ENCODE measurements at places on chromosomes 3 and 15.
A peak's percentile ranks its signal among the peaks of the same experiment; 100 is the strongest.

DNA sequence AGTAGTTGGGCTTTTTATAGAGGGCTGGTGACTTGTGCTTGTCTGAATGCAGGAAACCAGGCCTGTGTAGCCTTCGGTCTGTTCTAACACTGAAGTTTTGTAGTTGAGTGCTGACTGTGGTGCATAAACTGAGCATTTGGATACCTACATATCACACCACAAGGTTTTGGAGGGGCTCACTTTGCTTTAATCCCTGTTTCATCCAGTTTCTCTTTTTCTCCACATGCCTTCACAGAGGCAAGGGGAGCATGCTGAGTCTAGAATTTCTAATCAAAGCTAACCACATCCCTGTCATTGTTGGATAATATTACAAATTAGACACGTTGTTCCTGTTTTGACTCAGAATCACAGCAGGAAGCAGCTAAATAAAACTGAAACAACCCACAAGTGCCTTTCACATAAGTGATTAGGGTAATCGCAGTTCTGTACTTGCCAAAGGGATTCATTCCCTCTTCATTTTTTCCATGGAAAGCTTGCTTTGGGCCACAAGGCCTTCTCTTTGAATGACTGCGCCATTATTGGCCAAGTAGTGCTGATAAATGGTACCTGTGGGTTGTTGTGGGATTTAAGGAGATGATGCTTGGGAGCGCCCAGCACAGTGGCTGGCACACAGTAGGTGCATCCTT is 48.9 kb downstream of the TGFBR2 start:
- ATAC-seq: peak; percentile 63

GRCh38 chr3:111335512-111336303 is 206.3 kb upstream of the CD96 start:
- no peak for ATAC-seq

- no peak for ATAC-seq
Observed at GRCh38 chr3:196662711-196663571, 23.4 kb downstream of the NRROS start.

DNA sequence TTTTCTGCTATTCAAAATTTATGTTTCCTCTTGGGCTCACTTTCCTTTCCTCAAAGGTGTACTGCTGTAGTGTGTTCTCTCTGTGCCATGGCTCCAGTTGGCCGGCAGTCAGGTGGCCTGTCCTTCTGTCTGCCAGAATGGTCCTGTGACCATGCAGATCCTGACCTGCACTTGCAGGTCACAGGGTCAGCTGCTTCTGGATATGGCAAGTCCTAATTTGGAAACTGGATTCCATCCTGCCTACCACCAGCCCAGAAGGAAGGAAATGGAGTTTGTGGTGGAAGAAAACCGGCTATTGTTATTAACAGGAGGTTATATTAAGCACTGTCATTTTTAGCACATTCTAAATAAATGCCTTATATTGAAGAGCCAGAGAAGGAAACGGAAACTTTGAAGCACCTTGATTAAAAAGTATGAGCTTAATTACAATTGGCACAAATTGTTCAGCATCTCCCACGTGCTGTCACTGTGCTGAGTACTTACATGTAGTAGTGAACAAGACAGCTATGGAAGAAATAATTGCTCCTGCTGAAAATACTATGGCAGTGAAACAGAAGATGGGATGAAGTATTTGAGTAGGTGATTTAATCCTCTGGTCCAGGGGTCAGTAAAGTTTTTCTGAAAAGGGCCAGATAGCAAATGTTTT is 362.8 kb downstream of the PTPRG start:
- no peak for ATAC-seq

GRCh38 chr15:79728867-79729266 is 167.9 kb downstream of the MTHFS start:
- no peak for ATAC-seq

- no peak for ATAC-seq
Observed at GRCh38 chr3:14224895-14225294, 46.3 kb downstream of the LSM3 start.

DNA sequence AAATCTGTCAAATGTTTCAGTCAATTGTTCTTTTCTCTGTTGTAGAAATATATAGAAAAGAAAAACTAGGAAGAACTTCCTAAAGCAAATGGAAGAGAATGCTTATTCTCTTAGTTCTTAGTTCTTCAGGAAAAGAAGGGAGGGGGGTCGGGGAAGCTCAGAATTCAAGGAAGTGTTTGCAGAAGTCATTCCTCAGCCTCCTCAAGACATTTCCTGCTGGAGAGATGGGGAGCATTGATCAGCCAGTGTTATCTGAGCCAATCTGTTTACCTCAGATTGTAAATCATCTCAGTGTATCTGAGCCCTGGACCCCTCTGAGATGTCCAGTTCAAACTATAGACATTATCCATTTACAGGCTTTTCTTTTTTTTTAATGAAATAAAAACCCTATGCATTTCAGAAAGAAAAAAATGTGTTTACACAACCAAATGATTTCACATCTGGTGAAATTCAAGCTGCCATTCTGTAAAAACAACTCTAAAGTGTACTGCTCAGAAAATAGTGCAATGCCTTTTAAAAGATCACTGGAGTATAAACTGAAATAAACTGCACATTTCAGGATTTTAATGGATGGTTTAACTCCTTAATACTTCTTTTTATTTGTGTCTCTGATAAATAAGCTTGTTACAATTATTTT is 460.7 kb downstream of the ROBO1 start:
- ATAC-seq: no peak

DNA sequence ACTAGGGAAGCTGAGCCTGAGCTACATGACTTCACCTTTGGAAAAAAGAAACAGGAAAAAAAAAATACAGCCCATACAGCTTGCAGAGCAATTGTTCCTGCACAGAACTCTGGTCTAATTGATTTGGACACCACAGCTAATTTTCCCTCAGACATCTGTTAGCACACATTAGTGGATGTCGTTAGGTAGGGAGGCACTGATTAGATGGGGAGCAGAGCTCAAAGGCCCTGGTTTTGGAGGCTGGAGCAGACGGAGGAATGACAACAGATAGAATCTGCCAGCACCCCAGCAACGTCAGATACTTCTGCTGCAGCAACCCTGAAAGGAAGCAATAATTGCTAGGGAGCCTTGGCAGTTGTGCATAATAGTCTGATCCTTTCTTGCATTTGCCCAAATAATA is 398.9 kb downstream of the LSAMP start:
- ATAC-seq: no peak

Data from esophagus mucosa (tissue), 1 donor.